Hypothalamus (tissue), 51 donors: ENCODE measurements at places on chromosomes 1 and 21.

DNA sequence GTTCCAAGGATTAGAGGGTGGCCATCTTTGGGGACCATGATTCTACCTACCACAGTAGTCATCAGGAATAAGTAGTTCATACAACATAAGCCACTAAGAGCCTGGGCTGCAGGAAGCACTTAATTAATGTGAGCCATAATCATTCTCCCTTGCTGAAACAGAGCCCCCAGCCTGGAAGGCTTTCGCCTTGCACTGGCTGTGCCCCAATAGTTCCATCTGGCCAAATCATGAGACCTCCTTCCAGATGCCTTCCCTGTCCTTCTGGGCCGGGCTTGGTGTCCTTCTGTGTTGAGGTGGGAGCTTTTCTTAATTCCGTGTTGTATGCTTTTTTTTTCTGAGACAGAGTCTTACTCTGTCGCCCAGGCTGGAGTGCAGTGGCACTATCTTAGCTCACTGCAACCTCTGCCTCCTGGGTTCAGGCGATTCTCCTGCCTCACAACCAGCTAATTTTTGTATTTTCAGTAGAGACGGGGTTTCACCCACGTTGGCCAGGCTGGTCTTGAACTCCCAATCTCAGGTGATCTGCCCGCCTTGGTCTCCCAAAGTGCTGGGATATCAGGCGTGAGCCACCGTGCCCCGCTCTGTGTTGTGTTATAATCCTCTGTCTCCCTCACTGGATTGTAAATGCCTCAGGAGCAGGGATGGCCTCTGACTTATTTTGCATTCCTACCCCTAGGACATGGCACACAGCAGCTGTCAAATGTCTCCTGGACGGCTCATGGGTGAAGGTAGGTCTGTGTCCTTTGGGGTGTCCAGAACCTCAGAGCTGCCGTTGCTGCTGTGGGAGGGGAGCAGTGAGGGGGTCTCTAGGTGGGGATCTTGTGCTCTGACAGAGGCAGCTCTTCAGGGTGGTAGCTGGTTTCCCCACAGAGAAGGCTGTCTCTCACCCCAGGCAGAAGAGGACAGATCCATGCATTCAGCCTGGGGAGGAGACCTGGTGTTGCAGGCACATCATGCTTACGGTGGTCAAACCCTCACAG lies 10.1 kb downstream of the GNG4 start:
- DNase-seq = no peak

DNA sequence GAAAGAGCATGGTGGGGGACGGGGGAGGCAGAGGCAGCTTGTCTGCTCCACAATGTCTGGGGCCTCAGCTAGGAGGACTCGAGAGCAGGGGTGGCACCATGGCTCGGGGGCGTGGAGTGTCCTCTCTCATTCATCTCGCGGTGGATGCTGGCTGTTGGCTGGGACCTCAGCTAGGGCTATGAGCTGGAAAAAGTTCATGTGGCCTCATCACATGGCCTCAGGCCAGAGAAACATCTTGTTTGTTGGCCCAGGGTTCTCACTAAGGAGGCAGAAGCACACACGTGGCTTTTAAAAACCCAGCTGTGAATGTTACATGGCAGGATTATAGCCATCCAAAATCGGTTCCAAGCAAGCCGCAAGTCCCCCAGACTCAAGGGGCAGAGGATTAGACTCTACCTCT lies 6.2 kb upstream of the CENPS start:
- no peak for DNase-seq

- DNase-seq = no peak
Observed at GRCh38 chr1:21663951-21664805, 5.0 kb downstream of the RAP1GAP start.

DNA sequence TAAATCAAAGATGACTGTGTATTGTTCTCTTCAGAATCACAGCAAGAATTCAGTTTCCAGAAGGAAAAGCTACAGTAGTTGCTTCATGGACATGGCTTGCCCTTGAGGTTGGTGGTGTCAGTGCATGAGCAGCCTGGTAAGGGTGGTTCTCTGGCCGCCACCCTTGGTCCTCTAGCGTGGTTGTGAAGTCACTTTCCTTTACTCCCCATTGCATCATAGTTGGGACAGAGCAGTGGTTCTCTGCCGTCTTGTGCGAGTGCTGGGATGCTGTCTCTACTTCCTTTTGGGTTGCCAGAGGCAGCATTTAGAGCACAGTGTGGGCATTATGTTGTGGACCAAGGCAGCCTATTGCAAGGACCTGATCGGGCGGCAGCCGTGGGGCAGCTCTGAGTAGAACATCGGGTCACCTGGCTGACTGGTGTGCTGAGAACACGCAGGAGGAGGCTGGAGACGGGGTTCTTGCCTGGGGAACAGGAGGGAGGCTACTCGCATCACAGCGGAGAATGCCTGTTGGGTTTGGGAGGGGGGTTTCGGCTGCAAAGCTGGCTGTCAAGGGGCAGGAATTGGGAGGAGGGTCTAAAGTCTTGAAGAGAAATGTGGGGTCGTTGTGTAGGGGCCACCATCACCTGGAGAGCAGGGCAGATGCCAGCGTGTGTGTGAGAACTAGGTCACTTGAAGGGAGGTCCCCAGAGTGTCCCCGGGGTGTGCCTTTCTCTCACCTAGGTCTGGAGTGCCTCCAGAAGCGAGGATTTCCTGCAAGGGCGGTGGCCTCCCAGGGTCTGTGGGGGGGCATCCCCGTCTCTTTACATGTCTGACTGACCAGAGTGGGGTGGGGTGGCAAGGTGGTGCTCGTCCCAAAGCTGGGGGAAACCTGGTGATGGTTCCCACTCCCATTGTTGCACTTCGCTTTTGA lies 6.3 kb downstream of the ARF1 start:
- no peak for DNase-seq

DNA sequence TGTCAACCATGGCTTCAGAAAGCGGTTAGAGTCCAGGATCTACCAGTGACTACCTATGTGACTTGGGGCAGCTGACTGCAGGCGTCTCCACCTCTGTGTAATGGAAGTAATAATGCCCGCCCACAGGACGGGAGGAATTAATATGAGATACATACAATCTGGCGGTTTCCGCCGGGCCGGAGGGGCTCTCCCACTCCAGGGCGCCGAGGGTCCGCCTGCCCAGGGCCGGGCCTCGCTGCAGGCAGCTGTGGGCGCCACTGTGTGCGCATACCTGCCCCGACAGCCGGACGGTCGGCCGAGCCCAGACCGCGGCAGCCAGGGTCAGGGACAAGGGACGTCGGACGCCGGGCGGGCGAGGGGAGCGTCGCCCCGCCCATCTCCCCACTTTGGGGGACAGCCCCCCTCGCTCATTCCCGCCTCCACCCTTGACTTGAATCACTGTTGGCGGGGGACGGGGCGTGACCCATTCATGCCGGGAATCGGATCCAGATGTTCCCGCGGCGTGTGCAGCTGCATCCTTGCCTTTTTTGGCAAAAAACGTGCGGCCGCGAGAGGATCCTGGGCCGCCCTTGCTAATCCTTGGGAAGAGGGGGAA lies 6.0 kb upstream of the SF3A3 start:
- DNase-seq = peak; percentile 42

GRCh38 chr1:3430406-3430805 lies 24.1 kb upstream of the ARHGEF16 start:
- DNase-seq = no peak

- no peak for DNase-seq
Observed at GRCh38 chr21:17051054-17051453, 461.8 kb upstream of the CXADR start.

GRCh38 chr1:115133440-115133839 lies 44.1 kb upstream of the TSPAN2 start:
- DNase-seq = no peak

GRCh38 chr1:8394456-8395321 lies 76.8 kb downstream of the SLC45A1 start:
- no peak for DNase-seq

GRCh38 chr1:40743860-40744259 lies 39.7 kb upstream of the KCNQ4 start:
- no peak for DNase-seq

DNA sequence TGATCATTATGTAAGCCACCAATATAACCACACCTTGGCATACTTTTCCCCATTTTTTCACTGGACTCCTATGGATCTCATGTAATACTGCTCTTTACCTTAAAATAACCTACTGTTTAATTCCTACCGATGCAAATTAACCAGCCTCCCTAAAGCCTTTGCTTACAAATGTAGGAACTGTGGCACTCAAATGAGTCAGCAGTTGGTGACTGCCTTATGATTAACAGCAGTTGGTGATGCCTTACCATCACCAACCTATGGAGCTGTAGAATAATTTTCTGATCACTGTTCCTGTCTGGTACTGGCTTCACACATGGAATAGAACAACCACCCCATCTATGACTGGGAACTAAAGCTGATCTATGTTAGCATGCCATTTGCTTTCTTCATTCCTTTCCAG lies 7.8 kb upstream of the NUDT17 start:
- no peak for DNase-seq

GRCh38 chr1:161074676-161075368 lies 5.1 kb upstream of the ARHGAP30 start:
- DNase-seq = no peak

GRCh38 chr1:228225740-228226139 lies 17.9 kb downstream of the OBSCN start:
- no peak for DNase-seq

- DNase-seq = no peak
Observed at GRCh38 chr1:44012404-44012803, 18.9 kb downstream of the SLC6A9 start.

DNA sequence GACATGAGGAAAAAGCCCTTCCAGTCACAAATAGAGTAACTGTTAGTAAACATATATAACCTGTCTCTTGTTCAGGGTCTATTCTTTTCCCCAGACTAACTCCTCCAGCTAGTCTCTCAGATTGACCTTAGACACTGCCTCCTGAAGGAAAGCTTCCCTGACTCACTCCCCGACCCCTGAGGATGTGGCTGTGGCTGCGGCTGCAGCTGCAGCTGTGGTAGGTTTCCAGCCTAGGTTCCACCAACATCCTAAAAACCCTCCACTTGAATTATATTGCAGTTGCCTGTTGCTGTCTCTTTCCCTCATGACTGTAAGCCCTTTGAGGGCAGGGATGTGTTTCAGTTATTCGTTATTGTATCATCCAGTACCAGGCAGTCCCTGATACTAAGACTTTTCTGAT lies 132.9 kb upstream of the C1orf21 start:
- DNase-seq = no peak

GRCh38 chr1:12167493-12168429 lies 970 bp downstream of the TNFRSF1B start:
- DNase-seq = no peak

- no peak for DNase-seq
Observed at GRCh38 chr1:178953538-178954324, 72.0 kb upstream of the FAM20B start.

DNA sequence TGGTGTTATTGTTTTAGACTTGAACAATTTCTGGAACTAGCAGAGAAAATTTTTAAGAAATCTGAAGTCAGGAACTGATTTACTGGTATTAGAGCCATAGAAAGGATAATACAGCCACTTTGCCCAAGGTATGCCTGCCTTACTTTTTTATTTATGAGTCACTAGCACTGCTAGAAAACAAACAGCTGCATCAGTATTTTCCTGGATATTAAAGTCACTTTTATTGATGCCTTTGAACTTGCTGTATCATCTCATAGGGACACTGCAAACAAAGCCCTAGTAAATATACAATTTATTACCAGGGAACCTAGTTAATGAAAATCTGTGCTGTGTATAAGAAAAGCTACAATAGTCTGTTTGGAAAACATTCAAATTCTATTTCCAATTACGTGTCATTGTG lies 490.8 kb upstream of the TMPRSS15 start:
- no peak for DNase-seq

- no peak for DNase-seq
Observed at GRCh38 chr1:64828829-64829228, 84.0 kb downstream of the RAVER2 start.
